CD8-positive, alpha-beta T cell (primary cell): ENCODE measurements at places on chromosomes 3 and 15.

DNA sequence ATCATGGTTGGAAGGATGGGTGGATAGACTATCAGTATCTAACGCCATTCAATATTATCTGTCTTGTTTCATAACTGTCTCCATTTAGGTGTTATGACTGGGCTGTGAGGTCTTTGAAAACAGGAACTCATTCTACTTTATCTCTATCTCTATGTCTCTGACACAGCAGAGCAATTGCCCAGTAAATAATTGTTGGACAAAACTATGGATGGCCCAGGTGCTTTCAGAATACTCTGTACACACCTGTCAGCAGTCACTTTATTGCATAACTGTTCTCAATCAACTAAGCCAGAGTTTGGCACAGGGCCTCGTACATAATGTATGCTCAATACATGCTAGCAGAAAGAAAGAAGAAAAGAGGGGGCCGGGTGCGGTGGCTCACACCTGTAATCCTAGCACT, 210.3 kb downstream of the OPA1 start:
- DNase-seq = no peak

GRCh38 chr3:65689436-65689835, 349.3 kb downstream of the MAGI1 start:
- DNase-seq = no peak

DNA sequence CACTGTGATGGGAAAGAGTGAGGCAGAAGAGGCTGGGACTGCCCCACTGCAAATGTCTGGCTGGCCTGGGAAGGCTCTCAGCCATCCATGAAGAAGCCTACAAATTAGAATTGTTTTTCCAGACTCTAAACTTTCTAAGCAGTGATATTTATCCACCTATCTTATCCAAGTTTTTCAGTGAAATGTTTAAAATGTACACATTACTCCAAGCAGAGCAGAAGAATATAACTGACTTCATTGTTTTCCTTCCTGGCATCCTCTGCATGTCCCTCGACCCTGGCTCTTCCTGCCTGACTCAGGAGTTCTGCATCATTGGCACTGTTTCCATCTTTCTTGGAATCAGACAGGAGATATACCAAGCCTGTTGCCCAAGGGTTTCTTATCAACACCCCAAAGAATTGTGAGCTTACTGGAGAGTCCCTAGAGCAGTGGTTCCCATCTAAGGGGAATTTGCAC, 401.5 kb upstream of the PROK2 start:
- no peak for DNase-seq

DNA sequence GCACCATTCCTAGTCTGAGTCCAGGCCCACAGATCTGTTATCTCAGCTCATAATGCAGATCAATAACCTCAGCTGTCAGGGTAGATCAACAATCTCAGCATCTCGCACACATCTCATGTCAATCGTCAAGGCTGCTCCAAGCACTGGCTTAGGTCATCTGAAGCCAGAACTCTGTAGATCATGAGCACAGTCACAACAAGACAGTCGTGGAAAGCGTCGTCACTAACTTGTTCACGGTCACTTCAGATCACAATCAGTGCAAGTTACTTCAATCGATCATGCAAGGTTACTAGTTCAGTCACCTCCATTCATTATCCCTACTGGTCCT, 71.8 kb downstream of the RBPMS2 start:
- DNase-seq = no peak

GRCh38 chr15:61545763-61546162, 316.7 kb upstream of the RORA start:
- no peak for DNase-seq

DNA sequence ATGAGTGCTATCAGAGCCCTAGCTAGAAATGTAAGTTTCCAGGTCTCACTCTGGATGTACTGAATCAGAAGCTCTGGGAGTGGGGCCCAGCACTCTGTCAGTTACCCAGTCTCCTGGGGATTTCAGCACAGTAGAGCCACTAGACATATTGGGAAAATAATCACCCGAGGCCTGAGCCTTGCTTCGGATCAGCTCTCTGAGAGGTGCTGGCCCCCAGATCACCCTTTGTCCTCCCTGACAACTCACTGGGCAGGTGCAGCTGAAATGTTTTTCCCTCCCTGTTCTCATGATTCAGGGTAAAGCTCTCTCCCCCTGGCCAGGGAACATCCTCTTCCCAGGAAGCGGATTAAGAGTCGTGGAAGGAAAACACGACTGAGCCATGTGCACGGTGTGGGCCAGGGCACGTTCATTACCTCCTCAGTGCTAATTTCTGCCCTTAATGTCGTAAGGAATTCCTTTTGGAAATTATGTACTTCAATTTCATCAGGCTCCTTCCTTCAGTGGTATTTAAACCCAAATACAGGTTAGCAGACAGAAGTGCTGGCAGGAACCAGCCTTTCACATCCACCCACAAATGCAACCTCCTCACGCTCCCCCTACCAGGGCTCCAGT, 296.7 kb upstream of the LYSMD4 start:
- DNase-seq = no peak

- no peak for DNase-seq
These were observed 27.6 kb downstream of the RUBCN start for GRCh38 chr3:197709135-197709534.

- DNase-seq = no peak
These were observed 478.5 kb upstream of the PROK2 start for GRCh38 chr3:72263223-72263990.
